ENCODE measurements at places on chromosomes 1 and 21.

DNA sequence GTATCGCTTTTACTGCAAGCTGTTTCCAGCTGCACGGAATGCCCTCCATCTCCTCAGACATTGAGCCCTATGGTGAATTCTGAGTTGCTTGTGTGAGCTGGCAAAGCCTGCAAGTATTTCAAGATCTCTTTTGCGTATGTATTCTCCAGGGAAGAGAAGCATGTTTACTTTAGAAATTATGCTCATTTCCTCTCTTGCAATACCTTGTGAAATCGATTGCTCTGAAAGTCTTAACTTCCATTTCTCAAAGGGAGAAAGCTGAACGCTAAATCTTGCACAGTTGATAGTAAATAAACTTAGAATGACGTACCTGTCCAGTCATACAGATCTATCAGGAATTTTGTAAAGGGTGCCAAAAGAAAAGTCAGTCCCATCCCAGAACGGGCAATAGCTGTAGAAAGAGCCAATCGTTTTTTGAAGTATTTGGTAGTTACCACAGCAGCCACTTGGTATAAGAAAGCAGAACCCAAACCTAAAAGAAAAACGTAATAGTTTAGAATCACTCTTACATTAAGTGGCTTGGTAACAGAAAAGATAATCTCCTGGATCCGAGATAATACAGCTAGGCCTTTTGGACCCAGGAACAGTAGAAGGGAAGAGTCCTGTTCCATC lies 10.0 kb downstream of the SLC16A4 start:
- no peak for DNase-seq

GRCh38 chr1:203726417-203726867 lies 38.5 kb upstream of the LAX1 start:
- DNase-seq = no peak

GRCh38 chr1:25615172-25615541 lies 1.4 kb upstream of the MAN1C1 start:
- no peak for DNase-seq

GRCh38 chr1:168913711-168914463 lies 184.9 kb upstream of the DPT start:
- DNase-seq = no peak

DNA sequence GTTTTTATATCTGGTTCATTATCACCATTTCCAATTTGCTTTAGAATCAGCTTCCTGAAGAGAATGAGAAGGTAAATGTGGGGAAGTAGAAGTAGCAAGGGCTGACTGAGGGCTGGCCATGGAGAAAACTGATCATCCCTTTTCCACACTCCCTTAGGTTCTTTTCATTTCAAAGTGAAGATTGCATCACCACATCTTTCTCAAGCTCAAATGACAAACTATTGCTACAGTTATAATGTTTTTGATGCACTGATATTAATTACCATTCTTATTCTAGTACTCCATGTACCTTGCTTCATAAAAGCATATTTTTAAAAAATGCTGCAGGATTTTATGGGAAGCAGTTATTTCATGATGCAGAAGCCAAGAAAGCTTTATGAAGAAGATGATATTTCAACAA lies 7.9 kb upstream of the AK5 start:
- no peak for DNase-seq

DNA sequence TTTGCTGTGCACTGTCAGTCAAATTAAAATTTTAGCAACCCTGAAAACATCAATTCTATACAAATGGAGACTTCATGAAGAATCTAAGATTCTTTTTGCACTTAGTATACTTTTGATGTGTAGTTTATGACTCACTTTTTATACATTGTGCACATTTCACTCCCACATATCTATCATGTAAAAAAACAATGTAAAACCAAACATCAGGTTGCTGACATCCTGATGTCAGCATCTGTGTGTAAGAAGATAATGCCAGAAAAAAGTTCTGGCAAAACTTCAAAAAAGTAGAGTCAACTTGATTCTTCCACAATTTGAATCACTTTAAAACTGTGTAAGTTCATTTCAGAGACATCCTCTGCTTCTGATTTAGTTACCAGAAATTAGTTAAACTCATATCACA lies 115.7 kb downstream of the CENPF start:
- no peak for DNase-seq

GRCh38 chr21:30189773-30190172 lies 23.2 kb upstream of the CLDN17 start:
- DNase-seq = no peak

DNA sequence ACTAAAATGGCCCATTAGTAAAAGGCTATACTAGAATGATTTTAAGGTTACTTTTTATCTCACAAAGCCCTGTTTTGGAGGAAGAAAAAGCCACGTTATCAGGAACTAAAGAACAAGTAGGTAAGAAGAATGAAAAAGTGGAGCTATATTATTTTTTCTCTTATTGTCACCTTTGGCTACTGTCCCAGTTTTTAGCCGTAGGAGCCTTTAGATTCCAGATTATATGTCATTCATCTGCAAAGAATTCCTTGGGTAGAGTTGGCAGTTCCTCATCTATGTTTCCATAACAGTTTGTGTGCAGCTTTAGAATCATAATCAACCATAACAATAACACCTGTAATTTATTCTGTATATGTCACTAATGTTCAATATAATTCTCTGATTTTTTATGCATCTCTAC lies 83.8 kb downstream of the TPR start:
- no peak for DNase-seq

- DNase-seq = no peak
These were observed 16.3 kb upstream of the PTTG1IP start for GRCh38 chr21:44889625-44890337.

DNA sequence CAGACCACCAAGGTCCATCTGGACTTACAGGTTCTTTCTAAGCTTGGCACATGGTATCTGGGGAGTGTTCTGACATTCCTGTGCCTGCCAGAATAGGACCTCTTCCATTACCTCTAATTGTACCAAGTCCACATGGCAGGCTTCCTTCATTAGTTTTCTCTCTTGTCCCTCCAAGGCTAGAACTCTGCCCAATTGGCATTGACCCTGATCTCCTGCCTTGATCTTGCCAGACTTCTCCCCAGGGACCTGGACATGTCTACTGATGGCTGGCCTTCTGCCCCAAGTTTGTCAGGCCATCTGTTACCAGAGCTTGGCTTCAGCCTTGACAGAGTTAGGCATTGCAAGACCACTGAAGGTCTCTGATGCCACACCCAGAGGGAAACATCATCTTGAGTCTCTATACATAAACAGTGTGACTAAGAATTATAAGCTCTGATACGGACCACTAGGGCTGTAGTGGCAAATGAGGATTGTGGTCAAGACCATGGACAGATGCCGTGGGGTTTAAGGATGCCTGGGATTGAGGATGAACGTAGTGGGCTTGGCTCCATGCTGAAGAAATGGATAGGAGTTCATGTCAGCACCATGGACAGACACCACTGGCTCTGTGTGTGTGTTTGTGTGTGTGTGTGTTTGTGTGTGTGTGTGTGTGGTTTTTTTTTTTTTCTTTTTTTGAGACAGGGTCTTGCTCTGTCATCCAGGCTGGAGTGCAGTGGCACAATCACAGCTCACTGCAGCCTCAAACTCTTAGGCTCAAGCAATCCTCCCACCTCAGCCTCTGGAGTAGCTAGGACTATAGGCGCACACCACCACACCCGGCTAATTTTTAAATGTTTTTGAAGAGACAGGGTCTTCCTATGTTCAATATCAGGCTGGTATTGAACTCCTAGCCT lies 19.5 kb upstream of the PSMB2 start:
- DNase-seq = no peak

- no peak for DNase-seq
These were observed 18.7 kb downstream of the DUSP10 start for GRCh38 chr1:221723018-221723847.

Data from stimulated activated CD4-positive, alpha-beta T cell treated with anti-CD3 and anti-CD28 coated beads, Interleukin-12 subunit alpha, Interleukin-12 subunit beta, amount 100 ng/mL, for 4 hours (primary cell).